Renal cortex interstitium (tissue), 15 donors: ENCODE measurements at places on chromosomes 7 and 10. TPM values are rescaled to one million over a fixed set of nuclear protein-coding genes. Genes with fewer than 3 reads are reported as not detected.

DNA sequence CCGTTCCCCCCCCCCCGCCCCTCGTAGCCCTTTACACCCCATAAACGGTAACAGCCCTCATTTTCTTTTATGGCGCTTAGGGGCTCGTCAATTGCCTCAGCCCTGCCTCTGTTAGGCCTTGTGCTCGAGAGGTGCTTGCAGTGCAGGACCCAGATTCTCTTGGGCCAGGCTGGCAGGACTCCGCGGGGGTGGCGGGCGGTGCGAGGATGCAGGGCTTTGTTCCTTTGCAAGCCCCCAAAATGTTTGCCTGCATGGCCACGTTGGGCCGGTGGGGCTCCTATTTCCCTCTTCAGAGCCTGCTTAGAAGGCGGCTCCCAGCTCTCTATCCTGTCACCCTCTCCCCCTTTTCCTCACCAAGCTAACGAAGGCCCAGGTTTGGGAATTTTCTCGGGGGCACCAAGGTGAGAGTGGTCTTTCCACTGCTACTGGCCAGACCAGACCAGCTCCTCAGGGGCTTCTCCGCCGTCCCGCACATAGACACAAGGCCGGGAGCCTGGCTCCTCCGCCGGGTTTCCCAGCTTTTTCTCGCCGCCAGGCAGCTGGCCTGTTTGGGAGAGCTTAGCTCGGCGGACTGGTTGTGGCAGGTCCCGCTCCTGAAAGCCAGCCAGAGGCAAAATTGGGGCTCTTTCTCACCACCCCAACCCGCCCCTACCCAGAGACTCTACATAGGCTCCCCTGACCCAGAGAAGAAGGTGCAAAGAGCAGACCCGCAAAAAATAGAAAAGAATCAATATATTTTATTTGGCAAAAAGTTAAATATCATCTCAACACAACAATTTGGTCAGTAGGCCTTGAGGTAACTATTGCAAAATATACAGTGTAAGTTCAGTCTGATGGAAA is 3.4 kb downstream of the HOXA9 start:
- DNase-seq = no peak

- no peak for DNase-seq
Observed at GRCh38 chr10:129187331-129187730, 279.7 kb upstream of the MGMT start.

The HTR5A gene
- polyA plus RNA-seq = not detected

The VWA2 gene
- 2.3 TPM for polyA plus RNA-seq

The GPR37 gene
- 2.0 TPM for polyA plus RNA-seq

GRCh38 chr7:35032166-35032565 is 5.1 kb downstream of the DPY19L1 start:
- no peak for DNase-seq

- peak; percentile 18 for DNase-seq
Observed at GRCh38 chr7:108335269-108335918, 120.8 kb downstream of the NRCAM start.

The TMEM196 gene
- not detected for polyA plus RNA-seq
